ENCODE measurements at places on chromosomes 5 and 9. TPM values are rescaled to one million over a fixed set of nuclear protein-coding genes. Genes with fewer than 3 reads are reported as not detected.

Gene SLC25A51
- total RNA-seq = 22.3 TPM

GRCh38 chr9:83108208-83108607 is 45.3 kb upstream of the RASEF start:
- DNase-seq = no peak

Gene SPTAN1
- 228 TPM for total RNA-seq

GRCh38 chr5:16807547-16807864 is 128.6 kb downstream of the MYO10 start:
- DNase-seq = no peak

Gene RANBP6
- total RNA-seq = 18.5 TPM

DNA sequence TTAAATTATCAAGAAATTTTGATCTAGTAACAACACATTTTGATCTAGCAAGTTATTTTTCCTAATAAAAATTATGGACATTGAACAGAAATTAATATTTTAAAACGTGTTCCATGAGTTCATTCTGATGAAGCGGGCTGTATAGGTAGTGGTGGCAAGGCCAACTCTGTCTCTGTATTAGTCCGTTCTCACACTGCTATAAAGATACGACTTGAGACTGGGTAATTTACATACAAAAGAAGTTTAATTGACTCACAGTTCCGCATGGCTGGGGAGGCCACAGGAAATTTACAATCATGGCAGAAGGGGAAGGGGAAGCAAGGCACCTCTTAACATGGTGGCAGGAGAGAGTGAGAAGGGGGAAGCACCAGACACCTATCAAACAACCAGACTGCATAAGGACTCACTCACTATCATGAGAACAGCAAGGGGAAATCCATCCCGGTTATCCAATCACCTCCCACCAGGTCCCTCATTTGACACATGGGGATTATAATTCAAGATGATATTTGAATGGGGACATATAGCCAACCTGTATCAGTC is 61.2 kb downstream of the TMEM232 start:
- DNase-seq = no peak

- no peak for DNase-seq
Observed at GRCh38 chr5:112351225-112351624, 67.9 kb downstream of the EPB41L4A start.

DNA sequence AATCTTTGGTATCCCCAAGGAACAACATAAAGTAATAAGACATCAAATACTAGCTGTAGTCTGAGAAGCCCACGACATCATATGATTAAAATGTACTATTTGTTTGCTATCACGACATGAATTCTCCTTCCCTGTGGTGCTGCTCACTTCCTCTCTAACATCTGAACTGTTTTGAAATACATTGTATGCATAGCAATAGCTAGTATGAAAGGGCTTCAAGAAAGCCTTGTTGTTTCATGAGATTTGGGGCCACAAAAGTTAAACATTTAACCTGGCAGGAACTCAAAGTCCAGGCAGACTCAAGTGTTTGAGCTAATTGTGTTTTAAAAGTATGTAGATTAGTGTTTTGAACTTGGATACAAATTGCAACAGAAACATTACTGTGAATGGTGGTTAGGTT is 237.4 kb upstream of the PTGER4 start:
- DNase-seq = no peak

- DNase-seq = no peak
Observed at GRCh38 chr5:141879426-141879759, 1.2 kb upstream of the PCDH1 start.

DNA sequence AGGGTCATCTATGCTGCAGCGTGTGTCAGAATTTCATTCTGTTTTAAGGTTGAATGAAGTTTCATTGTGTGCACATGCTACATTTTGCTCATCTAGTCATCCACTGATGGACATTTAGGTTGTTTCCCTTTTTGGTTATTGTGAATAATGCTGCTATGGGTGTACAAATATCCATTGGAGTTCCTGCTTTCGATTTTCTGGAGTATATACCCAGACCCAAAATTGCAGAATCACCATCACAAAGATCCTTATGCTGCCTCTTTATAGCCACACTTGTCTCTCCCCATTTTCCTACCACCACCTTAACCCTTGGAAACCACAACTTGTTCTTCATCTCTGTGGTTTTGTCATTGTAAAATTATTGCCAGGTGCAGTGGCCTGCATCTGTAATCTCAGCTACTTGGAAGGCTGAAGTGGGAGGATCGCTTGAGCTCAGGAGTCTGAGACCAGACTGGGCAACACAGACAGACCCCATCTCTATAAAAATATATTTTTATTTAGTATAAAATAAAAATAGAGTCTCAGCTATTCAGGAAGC is 166.2 kb downstream of the HSD17B3 start:
- no peak for DNase-seq
